MM.1S (cell line): ENCODE measurements at places on chromosomes 1 and 21.

DNA sequence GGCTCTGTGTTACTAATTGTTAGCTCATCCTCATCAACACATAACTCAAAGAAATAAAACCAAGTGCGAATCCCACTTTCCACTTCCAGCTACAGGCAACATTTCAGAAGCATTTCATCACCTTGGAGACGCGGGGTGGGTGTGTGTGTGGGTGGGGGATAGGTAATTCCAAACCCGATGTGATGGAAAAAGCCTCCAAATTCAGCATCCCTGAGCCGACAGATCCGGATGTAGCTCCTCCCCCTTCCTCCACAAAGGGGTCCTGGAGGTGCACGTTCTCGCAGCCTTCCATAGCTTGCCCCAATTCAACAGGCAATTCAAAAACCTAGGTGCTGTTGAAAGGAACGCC, 486 bp downstream of the HSPA13 start:
- no peak for DNase-seq

DNA sequence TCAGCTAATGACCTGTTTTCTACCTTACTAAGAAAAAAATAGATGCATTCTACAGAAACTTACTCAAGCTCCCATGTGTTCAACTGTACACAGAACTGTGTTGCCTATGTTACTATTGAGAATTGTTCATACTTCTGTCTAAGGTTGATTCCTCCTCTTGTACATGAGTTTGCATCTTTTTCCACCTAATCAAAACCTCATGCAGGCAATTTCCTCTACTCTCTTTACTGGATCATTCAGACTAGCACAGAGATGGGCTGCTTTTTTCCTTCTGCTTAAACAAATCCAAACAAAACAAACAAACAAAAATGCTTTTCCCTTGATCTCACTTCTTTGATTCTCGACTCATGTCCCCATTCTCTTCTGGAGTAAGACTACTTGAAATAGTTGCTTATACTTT, 58.8 kb upstream of the PTGFR start:
- no peak for DNase-seq

DNA sequence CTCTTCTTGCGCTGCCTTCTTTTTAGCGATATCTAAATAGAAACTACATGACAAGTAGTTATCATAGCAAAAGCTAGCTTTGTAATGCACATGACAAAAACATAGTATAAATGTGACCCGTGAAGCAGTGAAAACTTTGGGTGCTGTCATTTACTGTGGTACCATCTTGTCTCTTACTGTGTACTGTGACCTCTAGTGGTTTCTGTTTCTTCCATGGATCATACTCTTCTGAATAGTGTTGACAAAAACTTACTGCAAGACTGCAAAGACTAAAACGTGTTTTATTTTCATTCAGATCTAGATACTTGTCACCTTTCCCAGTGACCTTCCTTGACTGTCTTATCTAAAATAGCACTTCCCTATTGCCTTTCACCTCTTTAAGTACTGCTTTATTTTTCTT, 6.1 kb downstream of the RLF start:
- no peak for DNase-seq

DNA sequence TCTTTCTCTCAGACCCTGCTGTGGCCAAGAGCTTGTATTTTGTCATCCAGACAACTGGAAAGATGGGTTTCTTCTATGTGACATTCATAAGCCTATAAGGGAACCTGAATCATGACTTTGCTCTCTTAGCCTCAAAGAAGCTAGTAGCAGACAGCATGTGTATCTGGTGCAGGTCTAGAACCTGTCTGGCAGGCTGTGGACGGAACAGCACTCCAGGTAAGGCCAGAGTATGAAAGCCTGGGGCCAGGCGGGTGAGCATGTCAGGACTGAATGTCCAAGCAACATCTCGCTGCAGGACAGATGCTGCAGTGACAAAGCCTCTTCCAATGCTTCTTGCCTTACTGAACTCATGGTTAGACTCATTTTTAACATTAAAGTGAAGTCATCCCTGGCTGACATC, 32.8 kb downstream of the AKNAD1 start:
- no peak for DNase-seq

DNA sequence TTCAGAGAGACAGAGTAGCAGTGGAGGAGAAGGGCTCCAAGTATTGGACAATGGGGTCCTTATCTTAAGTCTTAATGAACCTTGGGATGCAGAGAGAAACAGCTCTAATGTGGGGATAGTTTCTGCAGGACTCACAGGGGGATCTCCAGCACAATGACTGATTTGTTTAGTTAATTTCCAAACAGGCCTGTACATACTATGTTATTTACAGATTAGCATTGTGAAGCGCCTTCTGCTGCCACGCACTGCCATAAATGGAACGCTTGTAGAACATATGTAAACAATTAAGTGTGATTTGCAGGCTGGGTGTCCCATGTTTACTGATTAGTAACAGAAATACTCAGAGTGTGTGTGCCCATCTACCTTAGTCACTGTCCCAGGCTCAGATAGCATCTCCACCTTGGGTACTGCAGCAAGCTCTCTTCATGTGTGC, 56.1 kb downstream of the NTPCR start:
- DNase-seq = no peak

DNA sequence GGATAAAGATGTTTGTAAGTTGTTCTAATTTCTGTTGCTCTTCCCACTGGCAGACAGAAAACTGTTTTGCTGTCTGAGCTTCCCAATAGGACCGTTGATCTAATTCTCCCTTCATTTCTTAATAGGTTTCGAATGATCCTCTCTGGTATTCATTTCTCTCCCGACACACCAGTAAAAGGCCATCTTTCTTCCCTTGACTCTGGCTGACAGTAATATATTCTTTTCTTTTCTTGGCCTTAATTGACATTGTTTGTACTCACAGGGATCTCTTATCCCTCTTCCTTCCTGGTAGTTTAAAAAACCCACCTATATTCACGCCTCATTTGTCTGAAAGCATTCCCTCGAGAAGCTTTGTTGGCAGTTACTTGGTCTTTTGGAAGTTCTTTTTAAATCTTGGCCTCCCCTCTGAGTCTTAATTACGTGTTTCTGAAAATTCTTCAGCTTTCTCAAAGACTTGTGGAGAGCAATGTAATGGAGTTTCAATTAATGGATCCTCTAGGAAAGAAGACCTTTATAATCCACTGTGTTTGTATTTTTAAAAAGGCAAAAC, 40.3 kb downstream of the MAP10 start:
- DNase-seq = no peak

- no peak for DNase-seq
Observed at GRCh38 chr1:40838045-40838979, 23.9 kb downstream of the CITED4 start.
